ENCODE measurements at places on chromosomes 1 and 21.

DNA sequence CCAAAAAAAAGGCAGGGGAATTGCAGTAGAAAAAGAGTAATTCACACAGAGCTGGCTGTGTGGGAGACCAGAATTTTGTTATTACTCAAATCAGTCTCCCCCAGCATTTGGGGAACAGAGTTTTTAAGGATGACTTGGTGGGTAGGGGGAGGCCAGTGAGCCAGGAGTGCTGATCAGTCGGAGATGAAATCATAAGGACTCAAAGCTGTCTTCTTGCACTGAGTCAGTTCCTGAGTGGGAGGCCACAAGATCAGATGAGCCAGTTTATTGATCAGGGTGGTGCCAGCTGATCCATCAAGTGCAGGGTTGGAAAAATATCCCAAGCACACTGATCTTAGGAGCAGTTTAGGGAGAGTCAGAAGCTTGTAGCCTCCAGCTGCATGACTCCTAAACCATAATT lies 23.7 kb upstream of the EDARADD start:
- no peak for DNase-seq

DNA sequence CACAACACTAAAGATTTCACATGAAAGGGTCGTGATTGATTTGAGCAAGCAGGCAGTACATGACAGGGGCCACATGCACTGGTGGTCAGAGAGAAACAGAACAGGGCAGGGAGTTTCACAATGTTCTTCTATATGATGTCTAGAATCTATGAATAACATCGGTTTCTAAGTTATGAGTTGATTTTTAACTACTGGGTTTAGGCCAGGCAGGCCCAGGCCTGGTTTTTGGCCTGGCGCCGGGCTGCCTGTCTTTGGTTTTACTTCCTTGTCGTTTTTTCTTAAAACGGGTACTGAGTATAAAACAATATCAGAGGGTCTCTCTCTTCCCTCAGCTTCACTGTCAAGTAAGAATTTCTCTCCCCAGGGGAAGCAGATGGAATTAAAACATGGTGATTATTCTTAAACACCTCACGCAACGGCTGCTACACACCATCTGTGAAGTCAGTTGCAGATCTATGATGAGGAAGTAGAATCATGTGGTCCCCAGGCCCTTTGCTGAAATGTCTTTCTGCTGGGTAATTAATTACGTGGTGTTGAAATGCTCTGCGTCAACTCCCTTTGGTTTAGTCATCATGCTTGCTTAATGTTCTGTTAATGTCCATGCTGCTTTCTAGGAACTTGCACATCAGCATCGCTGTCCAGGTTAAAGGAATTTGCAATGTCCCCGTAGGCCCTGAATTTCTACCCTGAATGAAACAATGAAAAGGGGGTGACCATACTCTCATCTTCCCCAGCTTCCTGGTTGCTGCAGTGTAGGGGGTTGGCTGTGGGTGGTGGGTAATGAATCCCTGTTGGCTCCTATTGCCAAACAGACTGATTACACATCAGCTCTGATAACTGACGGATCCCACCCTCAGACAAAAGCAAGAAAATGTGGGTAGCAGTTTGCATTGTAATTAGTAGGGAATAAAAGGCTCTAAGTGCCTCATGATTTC lies 70.3 kb downstream of the SERINC2 start:
- DNase-seq = peak; percentile 65

DNA sequence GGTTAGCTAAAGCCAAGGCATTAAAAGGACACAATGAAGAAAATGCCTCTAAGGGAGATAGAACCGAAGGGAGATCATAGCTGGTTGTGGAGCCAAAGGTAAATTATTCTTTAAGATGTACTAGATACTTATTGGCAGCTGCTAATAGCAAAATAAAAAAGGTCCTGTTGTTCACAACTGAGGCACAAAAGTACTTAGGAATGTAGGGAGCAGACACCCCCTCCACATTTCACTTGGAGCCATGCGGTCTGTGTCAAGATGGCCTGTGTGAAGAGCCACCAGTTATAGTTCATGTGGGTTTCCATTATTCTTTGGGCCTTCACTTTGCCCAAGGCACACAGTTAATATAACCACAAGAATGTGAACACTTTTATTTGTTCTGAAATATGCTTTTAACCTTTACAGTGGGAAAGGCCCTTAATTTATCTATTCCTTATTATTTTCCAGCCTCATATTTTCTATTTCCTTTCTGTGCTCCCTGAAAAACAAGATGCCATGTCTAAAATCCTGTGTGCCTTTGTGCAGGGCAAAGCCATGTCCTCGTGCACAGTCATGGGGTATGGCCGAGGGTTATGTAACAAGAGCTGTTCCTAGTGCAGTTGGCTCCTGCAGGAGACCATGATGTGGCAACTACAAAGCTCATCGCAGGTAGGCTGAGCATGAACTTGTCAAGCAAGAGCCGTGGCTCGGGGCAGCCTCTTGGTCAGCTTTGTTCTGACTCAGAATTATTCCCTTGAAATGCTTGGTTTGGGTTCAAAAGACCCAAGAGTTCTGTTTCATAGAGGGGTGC lies 16.2 kb upstream of the WDR26 start:
- DNase-seq = no peak

DNA sequence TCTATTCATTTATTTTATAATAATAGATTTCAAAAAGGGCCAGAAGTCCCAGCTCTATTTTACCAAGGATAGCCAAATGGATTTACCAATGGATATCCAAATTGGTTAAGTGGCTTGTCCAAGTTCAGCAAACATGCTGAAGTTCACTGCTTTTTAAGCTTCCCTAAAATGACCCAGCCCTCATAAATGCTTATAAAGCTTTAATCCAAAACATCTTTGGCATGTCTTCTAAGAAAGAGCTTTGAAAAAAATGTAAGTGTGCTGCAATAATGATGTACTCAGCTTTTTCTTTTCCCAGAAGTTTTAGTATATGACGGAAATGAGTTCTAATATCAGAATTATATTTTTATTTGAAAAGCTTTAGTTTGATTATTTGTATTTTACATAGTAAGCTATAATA lies 451.5 kb upstream of the ADAMTS5 start:
- no peak for DNase-seq

- DNase-seq = no peak
These were observed 41.8 kb upstream of the BCL10 start for GRCh38 chr1:85318217-85318616.

- no peak for DNase-seq
These were observed 100.1 kb upstream of the SLC2A1 start for GRCh38 chr1:43058545-43059360.

DNA sequence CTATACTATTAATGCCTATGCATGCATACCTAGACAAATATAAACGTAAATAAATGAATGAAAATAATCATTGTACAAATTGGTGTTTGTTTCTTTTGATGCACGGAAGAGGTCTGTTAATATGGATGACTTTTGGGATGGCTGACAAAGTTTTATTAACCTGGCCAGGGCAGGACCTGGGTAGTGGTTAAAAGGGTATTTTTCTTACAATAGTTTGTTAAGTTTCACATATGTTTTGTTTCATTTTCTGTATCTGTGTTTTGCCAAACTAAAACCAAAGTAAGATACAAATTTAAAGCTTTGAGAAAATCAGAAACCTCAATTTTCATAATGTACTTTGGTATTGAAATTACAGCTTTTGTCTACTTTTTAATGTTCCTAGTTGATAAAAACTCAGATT lies 222.7 kb upstream of the OLFM3 start:
- no peak for DNase-seq

- DNase-seq = no peak
These were observed 301.7 kb downstream of the GRIK1 start for GRCh38 chr21:29638138-29638537.

GRCh38 chr1:25006770-25007169 lies 76.7 kb upstream of the RUNX3 start:
- no peak for DNase-seq

DNA sequence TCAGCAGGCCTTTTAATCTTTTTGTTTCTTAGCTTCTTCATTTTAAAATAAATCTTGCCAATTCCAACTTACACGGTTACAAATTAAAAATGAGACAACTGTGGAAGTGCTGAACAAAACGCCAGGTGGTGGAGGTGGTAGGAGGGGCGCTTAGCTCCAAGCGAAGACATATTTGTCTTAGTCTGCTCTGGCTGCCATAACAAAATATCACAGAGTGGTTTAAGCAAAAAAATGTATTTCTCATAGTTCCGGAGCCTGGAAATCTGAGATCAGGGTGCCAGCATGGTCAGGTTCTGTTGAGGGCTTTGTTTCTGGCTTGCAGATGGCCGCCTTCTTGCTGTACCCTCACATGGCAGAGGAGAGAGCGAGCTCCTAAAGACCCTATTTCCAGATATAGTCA lies 14.9 kb downstream of the IER5 start:
- no peak for DNase-seq

- peak; percentile 8 for DNase-seq
These were observed 909 bp upstream of the PAXBP1 start for GRCh38 chr21:32772281-32773047.

DNA sequence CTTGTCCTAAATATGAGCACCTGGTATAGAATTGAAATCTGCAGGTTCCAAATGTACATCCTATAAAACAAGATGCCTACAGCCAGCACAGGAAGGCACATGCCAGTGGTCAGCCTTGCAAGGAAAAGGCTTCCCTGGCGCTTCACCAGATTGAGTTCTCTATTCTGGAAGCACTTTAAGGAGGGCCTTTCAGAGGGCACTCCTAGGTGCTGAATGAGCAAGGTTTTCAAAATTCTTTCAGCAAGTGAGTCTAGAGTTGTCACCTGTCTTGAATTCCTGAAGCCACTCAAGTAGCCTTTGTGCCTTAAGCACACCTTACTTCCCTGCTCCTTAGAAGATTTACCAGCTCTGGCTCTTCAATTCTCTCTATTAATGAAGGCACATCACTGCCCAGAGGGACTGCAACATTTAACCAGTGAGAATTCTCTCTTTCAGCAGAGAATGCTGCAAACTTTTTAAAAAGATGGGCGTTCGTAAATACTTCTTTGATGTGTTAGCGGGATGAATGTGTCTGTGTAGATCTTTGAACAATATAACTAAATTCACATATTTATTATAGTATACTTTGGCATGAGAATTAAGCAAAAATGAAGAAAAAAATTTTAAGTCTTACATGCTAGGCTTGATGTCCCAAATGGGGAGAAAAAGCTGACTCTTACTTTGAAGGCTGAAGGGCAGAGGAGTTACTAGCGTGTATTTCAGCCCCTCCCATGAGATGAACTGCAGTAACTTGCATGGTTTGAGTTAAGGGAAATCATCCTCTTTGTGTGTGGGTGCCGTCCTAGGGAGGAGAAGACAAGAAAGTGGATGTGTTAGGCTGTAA lies 162.0 kb downstream of the NTPCR start:
- no peak for DNase-seq

DNA sequence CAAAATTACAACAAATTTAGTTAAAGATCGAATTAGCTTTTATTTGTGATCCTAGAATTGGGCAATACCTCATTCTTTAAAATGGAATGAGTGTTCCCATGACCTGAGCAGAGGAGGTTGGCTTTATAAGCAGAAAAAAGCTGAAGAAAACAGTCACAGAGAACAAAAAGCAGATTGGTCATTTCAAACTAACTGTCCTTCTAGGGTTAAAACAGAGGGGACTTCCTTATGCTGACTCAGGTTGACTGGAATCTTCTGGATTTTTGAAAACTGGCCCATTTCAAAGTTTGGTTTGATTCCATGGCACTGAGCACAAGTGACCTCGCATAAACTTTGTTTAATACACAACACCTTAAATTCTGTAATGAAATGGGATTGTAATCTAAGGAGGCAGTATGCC lies 17.6 kb downstream of the NFASC start:
- no peak for DNase-seq

All from CD4-positive, alpha-beta T cell treated with Interferon alpha-2 for 1 hour (primary cell).